ENCODE measurements at places on chromosomes 4 and X. TPM values are rescaled to one million over a fixed set of nuclear protein-coding genes. Genes with fewer than 3 reads are reported as not detected.

The PITX2 gene
- 32.6 TPM for polyA plus RNA-seq

The RASSF6 gene
- 0.12 TPM for polyA plus RNA-seq

The ARHGAP6 gene
- polyA plus RNA-seq: 12.8 TPM

The NDP gene
- polyA plus RNA-seq: 1.1 TPM

The SSX2B gene
- polyA plus RNA-seq: not detected

The ATG4A gene
- 22.9 TPM for polyA plus RNA-seq

The TMEM156 gene
- 0.13 TPM for polyA plus RNA-seq

The NEUROG2 gene
- polyA plus RNA-seq: not detected

The AFF2 gene
- polyA plus RNA-seq: 1.0 TPM

All from hindlimb muscle (tissue), 1 donor.